Psoas muscle (tissue), 8 donors: ENCODE measurements at places on chromosomes 6 and 20. TPM values are rescaled to one million over a fixed set of nuclear protein-coding genes. Genes with fewer than 3 reads are reported as not detected.

Gene TOMM34
- 17.6 TPM for polyA plus RNA-seq

Gene BPIFB4
- polyA plus RNA-seq, result not detected

Gene HFE
- 1.2 TPM for polyA plus RNA-seq

Gene TRAPPC3L
- polyA plus RNA-seq, result 0.06 TPM

Gene CALHM5
- 0.82 TPM for polyA plus RNA-seq

Gene KCNK15
- 0.23 TPM for polyA plus RNA-seq

Gene ZNF831
- polyA plus RNA-seq, result 0.01 TPM
